ENCODE measurements at places on chromosomes 2 and 18.

- peak; percentile 34 for DNase-seq
These were observed 3.5 kb downstream of the SLC4A3 start for GRCh38 chr2:219630770-219631405.

DNA sequence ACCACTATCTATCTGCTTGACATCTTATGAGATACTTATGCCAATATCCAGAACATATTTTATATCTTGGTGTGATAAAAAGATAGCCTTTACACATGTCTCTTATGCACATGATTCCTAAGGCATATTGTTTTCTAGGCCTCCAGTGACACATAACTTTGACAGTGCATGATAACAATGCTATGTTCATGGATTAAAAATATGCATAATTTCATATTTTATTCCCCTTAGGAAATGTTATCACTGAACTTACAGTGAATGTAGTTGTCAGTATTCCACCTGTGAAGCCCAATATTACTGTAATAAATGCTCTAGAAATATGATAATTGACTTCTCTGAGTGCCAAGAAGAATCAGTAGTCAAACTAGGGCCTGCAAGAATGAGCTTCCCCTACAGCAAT, 532.3 kb downstream of the SPAG16 start:
- no peak for DNase-seq

DNA sequence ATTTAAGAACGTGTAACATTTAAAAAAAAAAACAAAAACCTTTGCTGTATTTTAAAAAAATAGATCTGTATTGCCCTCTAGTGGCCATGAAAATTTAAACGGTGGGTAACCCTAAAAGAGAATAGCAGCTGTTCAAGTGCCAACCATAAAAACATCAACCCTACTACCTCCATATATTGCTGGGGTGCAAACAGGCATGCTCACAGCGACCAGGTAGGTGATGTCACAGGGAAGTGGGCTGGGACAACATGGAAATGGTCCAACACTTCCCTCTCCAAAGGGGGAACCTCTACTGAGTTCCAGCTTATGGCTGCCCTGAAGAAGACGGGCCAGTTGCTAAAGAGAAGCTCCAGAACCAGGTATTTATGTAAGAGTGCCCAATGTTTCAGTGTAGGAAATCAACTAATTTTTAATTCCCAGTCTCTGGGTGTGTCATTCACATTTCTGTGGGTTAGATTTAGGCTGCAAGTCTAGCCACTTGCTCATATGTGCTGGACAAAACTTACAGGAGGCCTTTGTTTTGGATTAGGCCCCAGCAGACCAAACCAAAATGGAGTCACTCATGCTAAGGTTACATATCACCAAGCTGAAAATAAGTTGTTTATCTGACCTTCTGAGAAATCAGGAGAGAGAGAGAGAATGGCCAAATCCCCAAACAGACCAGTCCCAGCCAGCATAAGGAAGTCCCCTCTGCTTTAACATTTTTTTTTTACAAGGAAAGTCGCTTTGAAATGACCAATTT, 54.5 kb downstream of the SKA1 start:
- DNase-seq = peak; percentile 41

DNA sequence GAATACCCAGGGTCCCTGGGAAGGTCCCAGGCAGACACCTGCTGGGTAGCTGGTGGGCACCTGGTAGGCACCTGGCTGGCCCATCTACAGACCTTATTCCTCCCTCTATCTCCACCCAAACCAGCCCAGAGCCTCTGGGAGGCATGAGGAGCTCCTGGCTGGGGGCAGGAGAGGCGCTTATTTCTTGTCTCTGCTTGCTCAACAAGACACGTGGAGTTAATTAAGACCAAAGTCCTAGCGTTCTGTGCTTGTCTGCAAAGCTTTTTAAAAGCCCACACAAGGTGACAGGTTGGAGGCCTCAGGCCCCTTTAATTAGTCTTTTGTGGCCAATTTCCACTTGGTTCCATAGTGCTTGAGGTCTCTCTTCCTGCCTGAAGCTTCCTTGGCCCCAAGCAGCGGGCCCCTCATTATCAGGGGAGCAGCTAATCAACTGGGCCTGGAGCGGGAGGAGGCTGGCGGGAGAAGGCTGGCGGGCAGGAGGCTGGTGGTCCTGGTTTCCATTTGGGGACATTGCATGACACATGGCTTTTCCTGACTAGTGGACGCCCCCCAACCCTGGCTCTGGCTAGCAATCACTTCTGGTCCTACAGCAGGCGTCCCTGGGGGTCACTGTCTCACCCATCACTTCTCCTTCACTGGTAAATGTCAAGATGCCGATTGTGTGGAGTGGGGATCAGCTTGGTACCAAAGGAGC, 65.4 kb upstream of the HDAC4 start:
- no peak for DNase-seq

- DNase-seq = peak; percentile 81
These were observed 2.4 kb downstream of the SMAD7 start for GRCh38 chr18:48948112-48949049.

DNA sequence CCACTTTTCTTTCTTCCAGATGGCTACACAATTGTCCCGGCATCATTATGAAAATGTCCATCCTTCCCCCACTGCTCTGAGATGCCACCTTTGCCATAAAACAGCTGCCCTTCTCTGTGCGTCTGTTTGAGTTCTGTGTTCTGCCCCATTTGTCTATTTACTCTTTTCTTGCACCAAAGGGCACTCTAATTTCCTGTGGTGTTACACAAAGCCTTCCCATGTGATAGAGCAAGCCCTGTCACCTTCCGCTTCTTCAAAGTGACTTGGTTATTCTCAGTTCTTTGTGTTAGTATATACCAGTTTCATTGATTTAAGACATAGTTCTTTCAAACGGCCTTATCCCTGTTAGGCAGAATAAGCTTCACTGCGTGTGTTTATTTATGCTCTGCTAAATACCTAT, 84.1 kb downstream of the FBXO15 start:
- no peak for DNase-seq

- peak; percentile 23 for DNase-seq
These were observed 105.1 kb downstream of the TTC27 start for GRCh38 chr2:32732912-32733472.

DNA sequence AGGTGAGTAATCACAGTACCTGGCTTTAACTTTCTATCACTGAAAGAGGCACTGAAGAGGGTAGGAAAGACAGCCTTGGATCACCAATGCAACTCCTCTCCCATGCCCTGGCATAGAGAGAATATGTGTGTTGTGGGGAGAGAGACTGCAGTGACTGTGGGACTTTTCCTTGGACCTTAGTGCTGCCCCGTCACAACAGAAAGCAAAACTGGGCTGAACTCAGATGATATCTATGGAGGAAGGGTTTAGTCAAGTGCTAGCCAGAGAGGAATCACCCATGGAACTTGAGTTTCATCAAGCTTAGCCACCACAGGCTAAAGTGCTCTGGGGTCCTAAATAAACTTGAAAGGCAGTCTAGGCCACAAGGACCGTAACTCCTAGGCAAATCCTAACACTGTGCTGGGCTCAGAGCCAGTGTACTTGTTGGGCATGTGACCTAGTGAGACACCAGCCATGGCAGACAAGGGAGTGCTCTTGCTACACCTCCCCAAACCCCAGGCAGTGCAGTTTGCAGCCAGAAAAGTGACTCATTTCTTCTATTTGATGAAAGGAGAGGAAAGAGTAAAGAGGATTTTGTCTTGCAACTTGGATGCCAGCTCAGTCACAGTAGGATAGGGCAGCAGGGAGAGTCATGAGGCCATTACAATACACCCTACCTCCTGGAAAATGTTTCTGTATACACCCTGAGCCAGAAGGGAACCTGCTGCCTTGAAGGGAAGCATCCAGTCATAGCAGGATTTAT, 105.8 kb upstream of the SPOPL start:
- DNase-seq = no peak
